ENCODE measurements at places on chromosomes 3 and 15.

GRCh38 chr15:31857194-31857593 is 173.1 kb upstream of the CHRNA7 start:
- no peak for DNase-seq

GRCh38 chr3:148439254-148439822 is 258.4 kb upstream of the AGTR1 start:
- DNase-seq = no peak

GRCh38 chr3:126751611-126752302 is 47.7 kb downstream of the CHCHD6 start:
- no peak for DNase-seq

DNA sequence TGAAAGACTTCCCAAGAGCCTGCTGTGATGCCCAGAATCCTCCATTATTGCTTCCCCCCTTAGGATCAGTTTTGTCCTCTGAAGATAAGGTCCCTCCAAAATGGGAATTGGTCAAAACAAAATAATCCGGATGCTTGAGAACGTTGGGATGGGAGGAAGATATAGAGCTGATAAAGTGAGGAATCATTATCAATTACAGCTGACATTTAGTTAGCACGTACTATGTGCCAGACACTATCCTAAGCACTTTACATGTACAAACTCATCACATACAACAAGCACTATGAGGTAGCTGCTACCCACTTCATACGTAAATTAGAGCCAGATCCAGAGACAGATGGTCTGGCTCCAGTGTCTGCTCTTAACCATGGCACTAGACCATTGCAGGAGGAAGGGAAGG is 6.6 kb upstream of the RPP25 start:
- DNase-seq = no peak

DNA sequence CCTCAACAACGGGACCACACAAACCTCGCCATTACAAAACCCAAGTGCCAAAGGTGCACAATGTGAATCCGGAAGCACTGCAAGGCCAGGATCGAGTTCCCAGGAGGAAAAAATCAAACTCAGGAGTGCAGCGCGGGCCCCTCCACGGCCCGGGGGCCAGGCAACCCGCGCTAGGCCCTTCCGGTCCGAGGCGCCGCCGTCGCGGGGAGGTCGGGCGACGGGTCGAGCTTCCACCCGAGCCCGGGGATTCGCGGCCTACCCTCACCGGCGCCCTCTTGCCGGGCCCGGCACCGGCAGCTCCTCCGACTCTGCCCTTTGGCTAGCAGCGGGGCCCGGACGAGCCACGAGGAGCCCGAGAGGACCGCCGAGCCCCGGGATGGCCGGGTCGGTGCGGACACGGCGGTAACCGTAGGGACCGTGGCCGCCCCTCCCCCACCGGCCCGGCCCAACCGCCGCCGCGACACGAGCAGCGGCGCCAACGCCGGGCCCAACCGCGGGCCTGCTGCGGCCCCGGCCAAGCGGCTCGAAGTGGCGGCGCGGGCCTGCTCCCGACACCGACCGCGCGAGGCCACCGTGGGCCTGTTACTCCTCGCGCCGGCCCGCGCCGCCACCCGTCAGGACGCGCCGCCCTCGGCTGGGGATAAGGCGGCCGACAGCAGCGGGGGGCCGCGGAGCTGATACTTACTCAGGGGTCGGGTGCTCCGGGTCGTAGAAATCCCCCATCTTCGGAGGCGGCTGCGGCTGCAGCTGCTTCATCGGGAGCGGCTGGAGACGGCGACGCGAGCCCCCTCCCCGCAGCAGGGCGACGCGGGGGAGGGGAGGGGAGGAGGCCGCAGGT is 525 bp downstream of the SETD2 start:
- DNase-seq = peak; percentile 16

DNA sequence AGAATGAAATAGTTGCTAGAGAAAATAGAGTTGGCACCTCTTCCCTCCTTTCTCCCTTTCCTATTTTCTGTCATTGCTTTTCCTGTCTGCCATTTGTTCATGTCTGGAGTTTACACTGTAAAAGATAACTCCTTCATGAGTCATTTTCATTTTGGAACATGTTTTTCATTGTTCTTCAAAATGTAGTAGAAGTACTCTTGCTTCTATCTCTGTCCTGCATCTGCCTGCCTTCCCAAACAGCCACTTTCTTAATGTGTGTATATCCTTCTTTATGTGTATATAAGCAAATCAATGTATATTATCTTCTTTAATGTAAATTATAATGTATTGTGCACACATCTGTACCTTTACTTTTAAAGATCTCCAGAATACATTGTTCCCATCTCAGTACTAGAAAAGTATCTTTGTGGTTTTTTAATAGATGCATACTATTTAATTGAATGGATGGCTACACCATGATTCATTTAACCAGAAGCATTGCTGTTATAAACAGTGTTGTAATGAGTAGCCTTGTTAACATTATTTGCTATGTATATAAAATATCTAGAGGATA is 41.1 kb downstream of the TSC22D2 start:
- DNase-seq = no peak

DNA sequence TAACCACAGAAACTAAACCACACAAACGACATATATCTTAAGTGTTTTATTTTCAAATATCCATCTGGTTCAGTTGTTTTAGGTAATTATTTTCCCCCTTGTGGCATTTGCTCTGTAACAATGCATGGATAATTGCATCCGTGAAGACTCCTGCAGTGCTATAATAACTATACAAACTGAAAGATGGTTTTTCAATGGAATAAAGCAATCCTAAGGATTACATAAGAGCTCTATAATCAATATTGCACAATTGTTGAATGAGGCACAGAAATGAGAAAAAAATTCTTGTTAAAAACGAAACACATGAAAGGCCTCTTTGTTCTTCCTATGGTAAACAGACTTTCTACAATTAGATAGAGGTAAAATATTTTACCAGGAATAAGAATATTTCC is 446.0 kb upstream of the EPHA3 start:
- no peak for DNase-seq

- DNase-seq = no peak
Observed at GRCh38 chr15:38698254-38698653, 133.6 kb upstream of the RASGRP1 start.

All from stimulated activated CD4-positive, alpha-beta T cell treated with anti-CD3 and anti-CD28 coated beads, Interleukin-2, amount 100 ng/mL, for 4 hours (primary cell).